ENCODE measurements at places on chromosomes 16 and 17.

DNA sequence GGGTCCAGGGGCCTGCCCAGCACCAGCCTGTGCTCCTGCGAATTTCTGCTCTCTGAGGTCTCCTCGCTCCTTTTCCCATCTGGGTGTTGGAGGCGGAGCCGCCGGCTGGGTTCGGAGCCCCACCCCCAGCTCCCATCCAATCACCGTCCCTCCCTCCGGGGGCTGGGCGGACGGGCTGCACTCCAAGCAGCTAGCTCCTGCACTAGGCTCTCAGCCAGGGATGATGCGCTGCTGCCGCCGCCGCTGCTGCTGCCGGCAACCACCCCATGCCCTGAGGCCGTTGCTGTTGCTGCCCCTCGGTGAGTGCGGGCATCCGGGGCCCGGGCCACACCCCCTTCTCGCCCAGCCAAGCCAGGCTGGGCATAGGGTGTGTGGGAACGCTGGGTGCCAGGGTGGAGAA lies at the start of gene NRN1L:
Gene NRN1L (plus strand): TSS at position 202 of the 400 bp plus-strand sequence. CDS start 19 bp downstream, at position 221.
- peak; percentile 78 for DNase-seq

DNA sequence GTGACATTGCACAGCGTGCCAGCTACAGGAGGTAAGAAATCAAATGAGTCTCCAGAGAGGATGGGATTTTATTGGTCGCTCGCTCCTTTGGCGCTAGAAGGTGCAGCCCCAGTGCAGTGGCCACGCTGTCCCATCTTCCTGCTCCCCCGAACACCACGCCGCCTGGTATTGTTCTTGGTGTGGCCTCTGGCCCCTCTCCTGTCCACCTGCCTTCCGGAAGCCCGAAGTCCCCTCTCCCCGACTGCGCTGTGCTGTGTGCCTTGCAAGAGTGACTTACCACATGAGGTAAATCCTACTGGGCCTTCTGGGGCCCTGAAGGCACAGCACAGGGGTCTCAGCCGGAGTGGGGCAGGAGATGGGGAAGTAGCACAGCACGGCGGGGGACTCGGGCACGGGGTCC lies 58.2 kb downstream of the MARCHF10 start:
- DNase-seq, result no peak

GRCh38 chr16:57802341-57803133 lies at the start of gene KIFC3:
TSS of gene KIFC3 (minus strand) at chr16:57802491. CDS start at chr16:57798243, 4,248 bp downstream.
- peak; percentile 70 for DNase-seq

DNA sequence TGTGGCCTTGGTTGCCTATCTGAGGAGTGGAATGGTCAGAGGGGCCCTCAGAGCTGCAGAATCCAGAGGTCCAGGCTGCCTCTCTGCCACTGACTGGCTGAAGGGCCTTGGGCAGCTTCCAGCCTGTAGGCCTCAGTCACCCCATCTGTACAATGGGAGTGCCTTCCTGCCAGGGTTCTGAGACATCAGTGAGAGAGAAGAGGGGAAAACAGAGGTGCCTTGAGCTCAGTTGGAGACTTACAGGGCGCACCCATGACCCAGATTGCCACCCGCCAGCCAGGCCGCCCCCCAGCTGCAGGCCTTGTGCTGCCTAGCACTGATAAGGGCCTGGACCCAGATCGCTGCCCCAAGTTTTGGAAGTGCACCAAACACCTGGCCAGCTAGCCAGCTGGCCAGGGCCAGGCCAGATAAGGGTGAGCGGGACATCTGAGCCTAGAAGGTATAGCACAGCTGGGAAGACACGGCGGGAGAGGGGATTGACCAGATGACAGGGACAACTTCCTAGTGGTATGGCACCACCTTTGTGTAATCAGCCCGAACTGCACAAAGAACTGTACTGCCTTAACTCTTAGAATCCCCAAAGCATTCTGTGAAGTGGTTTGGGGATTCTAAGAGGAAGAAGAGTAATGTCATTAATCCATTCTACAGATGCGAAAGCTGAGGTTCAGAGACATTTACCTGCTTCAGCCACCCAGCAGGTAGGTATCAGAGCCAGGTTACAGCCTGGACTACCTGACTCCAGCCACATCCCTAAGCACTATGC lies 1.4 kb downstream of the SLC4A1 start:
- DNase-seq, result no peak

DNA sequence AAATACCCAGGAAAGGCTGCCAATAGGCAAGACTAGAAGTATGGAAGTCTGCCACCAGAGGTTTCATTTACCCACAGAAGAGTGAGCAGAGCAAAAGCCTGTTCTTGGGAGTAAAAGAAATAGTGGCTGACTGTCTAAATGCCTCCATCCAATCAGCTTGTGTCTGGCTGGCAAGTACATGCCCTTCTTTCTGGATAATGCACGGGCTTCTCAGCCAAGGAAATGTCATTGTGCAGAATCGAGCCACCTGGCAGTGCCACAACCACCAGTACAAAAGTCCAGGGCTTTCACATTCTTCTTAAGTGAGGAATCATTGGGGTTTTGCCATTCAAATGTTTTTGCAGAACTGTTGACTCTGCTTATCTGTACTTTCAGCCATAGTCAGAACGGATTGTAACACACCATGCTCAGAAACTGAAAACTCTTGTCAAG lies 10.1 kb upstream of the ERCC4 start:
- DNase-seq, result no peak

DNA sequence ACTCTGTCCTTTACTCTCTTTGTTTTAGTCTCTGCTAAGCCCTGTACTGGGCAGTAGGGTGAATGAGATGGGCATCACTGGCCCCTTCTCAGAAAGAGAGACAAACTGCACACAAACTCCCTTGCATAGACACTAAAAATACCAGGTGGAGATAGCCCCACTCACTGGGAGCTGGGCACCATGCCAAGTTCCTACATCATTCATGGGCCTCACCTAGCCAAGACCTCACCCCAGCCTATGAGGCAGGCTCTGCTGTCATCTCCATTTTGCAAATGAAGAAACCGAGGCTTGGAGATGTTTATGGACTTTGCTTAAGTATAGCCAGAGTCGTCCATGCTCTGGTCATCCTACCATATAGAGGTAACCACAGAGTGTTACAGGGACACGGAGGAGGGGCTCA lies 499.8 kb upstream of the CDH11 start:
- DNase-seq, result no peak

DNA sequence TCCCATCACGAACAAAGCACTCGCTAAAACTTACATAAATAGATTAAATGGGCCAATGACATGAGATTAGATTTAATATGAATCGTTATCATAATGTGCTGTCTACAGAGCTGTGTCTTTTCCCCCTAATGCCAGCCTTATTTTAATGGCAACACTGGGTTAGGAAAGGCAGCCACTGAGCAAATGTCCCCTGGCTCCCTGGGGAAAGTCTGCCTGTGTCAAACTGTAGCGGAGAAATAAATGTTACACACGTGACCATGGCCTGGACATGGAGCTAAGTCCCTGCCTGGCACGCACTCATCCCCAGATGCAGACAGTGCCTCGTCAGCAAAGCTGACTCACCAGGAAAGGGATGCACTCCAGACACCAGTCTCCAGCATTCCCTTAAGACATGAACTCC lies 61.3 kb upstream of the SDK2 start:
- DNase-seq, result no peak

DNA sequence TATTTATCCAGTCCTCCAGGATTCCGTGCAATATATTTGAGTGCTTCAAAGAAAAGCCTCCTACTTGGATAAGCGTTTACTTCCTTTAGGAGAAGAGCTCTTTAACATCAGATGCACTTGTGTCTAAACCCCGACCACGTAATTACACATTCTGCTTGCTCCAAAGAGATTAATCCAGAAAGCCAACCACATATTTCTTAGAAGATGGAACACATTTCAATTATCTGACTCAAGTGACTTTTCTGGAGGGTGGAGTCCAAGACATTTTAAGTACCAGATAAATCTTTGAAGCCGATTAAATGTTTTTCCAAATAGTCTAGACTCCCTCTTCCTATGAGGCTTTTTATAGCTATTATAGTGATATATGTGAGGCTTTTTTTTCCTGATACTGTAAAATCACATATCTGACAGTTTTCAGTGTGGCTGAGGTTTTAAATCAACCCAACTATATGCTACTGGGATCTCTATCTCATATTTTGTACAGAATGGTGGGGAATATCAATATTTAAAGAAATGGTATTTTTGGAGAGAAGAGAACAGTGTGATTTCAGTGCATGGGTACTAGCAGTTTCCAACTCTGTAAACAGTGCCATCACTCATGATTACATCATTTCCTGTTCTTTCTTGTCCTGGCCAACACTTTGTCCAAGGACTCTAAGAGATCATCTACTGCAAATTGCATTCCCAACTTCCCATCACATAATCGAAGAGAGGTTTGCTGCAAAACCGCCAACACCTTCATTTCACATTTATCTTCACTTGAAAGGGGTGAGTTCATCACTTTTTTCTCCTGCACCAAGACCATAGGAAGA lies 192.4 kb upstream of the HSBP1 start:
- DNase-seq, result no peak

- peak; percentile 41 for DNase-seq
These were observed 36.6 kb downstream of the ANKRD11 start for GRCh38 chr16:89453501-89454321.

- DNase-seq, result no peak
These were observed 2274.7 kb downstream of the TP53TG3F start for GRCh38 chr16:35733971-35734702.

- no peak for DNase-seq
These were observed 24.5 kb downstream of the FCSK start for GRCh38 chr16:70478912-70479341.

DNA sequence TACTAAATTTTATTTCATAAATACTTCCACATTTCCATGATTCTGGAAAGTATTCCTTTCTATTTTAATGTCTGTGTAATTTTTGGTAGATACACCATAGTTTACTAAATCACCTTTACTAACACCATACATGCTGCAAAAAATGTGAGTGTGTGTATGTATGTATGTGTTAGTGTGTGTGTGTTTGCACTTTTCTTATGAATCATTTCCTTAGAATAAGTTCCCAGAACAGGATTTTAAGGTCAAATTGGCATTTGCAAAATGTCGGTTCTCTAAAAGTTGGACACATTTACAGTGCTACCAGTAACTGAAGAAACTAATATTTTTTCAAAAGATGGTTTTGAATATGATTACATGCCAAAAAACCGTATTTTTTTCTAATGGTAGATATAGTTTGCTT lies 137.1 kb downstream of the CYB561 start:
- no peak for DNase-seq

DNA sequence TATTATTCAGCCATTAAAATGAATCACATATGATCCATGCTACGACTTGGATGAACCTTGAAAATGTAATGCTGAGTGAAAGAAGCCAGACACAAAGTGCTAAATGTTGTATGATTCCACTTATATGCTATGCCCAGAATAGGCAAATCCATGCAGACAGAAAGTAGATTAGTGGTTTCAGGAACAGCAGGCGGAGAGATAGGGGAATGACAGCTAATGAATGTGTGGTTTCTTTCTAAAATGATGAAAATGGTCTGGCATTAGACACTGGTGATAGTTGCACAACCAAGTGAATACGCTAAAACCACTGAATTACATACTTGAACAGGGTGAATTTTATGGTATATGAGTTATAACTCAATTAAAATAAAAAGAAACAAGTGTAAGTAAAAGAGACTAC lies 121.8 kb upstream of the NOG start:
- no peak for DNase-seq

DNA sequence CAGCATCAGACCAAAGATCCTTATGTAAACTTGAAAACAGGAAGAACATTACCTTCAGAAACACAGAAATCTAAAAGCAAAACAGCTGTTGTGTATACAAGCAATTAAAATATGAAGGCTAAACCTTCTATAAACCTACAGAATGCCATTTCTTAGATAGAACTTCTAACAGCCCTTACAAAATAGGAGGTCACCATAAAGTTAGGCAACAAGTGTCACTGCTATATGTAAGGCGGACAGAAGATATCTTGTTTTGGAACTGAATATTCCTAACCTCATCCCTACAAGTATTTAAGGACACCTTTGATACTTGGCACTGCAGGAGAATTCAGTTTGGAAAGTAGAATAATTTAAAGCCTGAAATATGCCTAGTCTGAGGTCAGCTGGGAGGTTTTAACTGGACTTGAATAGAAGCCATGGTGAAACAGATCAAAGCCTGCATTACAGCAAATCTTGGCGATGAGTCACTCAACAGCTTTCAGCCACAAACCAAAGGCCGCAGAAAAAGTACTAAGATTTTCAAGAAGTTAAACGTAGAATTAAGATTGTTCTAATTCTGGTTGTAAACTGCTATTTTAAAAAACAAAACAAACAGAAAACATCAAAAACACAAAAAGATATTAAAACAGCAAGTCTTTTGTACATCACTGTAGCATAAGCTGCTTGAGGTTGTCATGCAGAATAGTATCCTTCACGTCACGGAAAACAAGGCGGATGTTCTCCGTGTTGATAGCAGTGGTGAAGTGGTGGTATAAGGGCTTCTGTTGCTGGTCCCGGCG lies 42.7 kb downstream of the GNA13 start:
- no peak for DNase-seq

GRCh38 chr16:22161999-22162655 lies at the start of gene SDR42E2:
TSS of gene SDR42E2 (plus strand) at chr16:22162506. CDS start at chr16:22165583, 3,077 bp downstream.
- peak; percentile 62 for DNase-seq

- no peak for DNase-seq
These were observed 1.8 kb downstream of the EFNB3 start for GRCh38 chr17:7706631-7707354.

- DNase-seq, result no peak
These were observed 112.2 kb upstream of the ZNF750 start for GRCh38 chr17:82952019-82952418.

DNA sequence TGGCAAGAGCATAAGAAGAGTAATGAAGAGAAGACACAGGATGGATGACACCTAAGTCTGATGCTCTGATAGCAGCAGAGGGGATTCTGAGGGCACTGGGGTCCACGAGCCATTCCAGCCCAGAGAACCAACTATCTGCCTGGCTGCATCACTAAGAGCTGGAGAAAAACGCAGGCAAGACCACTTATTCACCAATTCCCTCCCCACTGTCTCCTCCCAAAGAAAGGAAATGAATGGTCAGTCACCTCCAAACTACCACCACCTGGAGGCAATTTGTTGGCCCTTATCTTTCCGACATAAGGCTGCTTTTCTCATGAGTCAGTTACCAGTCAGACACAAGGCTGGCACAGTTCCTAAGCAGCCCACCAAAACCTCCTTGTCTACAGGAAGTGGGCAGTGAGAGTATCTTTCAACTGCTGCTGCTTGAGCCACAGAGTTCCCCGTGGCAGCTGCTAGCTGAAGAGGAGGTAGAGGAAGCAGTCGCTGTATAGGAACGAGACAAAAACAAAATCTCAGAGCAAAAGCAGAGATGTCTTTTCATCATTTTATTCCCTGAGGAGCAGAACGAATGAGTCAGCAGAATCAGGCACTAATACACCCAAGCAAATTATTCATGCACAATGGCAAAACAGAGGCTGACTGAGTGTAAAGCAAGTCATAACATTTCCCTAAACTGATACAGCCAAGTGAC lies 111.1 kb downstream of the SMG6 start:
- no peak for DNase-seq

Measured in HEK293T (cell line).